NCI-H2029 (cell line): ENCODE measurements at places on chromosomes 3 and 15.

DNA sequence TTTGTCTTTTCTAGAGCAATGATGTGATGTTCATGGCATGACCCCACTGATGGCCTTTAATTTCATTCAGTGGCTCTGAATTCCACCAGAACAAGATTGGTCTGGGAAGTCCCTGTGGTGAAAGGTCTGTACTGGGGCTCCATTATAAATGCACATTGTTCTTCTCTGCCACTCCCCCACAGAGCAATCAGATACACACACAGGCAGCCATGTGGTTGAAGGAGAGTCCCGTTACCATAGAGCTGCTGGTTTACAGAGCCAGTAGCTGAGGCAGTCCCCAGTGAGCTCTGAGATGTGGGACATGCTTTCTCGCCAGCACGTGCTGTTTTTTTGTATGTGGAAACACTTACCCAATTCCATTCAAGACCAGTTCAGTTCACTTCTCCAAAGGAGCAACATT is 172.7 kb upstream of the TRIM42 start:
- DNase-seq = no peak

GRCh38 chr15:101692801-101693598 is 31.3 kb downstream of the TARS3 start:
- no peak for DNase-seq

DNA sequence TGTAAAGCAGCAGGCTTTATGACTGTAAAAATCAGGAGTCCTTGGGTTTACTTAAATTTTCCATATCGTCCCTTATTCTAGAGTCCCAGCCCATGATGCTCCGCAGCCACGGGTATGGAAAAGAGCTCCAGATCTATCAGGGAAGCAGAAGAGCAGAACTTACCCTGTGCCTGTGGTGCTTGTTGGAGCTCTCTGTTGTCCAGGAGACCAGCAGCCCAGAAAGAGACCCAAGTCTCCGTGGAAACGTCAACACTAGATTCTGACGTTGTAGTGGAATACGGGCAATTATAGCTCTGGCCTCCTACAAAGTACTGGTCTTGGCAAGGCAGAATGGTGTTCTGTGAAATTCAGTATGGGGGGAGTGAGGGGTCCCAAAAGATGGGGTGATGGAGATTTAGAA is 2.0 kb downstream of the GMNC start:
- DNase-seq = no peak

DNA sequence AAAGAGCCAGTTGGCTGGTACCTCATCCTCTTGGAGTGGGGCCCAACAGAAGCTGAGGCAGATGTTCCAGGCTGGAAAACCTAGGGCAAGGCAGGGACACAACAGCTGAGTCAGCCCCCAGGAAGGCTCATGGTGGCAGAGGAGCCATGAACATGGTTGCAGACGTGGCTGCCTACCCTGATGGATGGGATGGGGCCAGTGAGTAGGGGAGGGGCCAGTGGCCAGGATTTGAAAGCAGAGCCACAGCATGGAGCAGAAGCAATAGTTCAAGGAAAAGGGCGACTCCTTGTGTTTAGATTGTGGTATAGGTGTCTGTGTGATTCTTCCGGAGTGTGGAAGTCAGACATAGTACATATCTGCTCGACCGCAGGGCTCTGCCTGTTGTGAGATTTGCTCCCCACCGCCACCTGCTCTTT is 24.2 kb downstream of the PXYLP1 start:
- DNase-seq = no peak

DNA sequence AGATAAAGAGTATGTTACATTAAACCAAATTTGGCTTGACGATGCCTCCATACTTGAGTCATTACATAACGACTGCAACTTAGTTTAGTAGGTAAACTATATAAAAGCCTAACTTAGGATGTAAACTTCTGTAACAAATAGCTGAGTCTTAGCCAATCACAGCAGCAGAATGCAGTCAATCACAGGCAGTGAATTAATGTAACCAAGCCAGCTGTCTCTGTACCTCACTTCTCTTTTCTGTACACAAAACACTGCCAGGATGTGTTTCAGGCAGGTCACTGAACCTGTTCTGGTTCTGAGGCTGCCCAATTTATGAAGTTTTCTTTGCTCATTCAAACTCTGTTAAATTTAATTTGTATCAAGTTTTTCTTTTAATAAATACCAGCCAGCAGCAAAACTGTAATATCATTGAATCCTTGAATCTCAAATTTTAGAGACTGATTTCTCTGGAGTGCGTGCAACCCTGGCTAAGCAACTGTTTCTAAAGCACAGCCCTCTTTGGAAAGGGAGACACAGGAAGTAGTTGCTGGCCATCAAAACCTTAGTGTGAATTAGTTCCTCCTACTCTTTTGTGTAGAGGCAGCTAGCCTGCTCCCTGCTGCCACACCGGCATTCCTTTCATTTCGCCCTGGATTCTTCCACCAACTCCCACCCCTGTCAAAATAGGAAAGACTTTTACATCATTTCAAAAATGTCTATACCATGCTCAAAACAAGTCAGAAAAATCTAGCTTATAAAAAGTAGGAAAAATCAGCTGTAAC is 15.2 kb downstream of the RFTN1 start:
- DNase-seq = no peak

DNA sequence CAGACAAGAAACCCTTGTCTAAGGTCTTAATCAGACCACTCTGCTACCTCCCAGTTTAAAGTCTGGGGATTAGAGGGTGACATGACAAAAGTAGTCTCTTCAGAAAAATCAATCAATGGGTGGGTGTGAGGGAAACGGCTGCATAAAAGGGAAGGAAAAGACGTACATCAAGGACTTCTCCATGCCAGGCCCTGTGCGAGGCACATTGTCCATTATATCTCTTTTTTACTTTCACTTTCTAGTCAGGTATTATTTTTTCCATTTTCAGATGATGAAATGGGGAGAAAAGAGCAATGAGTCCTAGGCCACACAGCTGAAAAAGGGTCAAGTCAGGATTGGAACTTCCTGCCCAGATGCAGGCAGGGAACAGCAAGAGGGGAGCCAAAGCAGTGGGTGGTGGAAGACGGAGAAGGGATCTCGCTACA is 4.6 kb upstream of the CX3CR1 start:
- no peak for DNase-seq

GRCh38 chr3:186411994-186412393 is 50.0 kb upstream of the DGKG start:
- no peak for DNase-seq

DNA sequence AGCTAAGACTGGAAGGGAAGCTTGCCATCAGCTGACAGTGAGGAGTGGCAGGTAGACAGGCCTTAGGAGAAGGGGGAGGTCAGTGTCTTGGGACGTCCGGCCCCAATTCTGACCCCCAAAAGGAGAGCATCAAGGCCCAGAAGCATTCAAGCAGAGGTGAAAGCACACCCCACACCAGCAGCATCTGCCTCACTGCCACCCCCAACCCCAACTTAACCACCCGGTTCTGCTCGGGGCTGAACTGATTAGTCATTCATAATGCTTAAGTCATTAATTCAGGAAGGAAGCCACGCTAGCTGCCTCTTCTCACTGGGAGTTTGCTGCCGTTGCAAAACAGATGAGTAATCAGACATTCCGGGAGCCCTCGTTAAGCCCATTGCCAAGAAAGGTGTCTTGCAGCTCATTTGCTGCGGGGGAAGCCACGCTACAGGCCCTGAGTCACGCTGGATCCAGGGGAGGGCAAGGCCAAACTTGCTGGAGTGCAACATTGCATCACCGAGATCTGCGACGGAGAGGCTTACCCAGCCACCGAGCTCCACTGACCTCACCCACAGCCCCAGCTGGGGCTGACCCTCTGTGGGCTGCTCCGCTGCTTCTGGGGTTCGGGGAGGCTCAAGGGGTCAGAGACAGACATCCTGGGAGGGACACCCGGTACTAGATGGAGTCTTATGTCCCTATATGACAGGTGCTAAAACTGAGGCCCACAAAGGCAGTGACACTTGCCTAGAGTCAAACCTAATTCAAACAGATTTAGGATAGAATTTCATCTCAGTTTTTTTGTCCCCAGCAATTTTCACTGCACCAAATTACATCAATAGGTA is 46.4 kb upstream of the HES1 start:
- DNase-seq = no peak

DNA sequence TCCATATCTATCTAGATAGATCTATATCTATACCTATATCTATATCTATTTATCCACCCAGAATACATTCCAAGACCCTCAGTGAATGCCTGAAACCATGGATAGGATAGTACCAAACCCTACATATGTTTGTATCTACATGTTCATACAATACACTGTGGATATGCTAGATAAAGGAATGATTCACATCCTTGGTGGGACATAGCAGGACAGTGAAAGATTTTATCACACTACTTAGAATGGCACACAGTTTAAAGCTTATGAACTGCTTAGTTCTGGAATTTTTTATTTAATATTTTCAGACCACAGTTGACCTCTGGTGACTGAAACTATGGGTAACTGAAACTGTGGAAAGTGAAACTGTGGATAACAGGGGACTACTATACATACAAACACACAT is 198.8 kb upstream of the TTC14 start:
- DNase-seq = no peak

DNA sequence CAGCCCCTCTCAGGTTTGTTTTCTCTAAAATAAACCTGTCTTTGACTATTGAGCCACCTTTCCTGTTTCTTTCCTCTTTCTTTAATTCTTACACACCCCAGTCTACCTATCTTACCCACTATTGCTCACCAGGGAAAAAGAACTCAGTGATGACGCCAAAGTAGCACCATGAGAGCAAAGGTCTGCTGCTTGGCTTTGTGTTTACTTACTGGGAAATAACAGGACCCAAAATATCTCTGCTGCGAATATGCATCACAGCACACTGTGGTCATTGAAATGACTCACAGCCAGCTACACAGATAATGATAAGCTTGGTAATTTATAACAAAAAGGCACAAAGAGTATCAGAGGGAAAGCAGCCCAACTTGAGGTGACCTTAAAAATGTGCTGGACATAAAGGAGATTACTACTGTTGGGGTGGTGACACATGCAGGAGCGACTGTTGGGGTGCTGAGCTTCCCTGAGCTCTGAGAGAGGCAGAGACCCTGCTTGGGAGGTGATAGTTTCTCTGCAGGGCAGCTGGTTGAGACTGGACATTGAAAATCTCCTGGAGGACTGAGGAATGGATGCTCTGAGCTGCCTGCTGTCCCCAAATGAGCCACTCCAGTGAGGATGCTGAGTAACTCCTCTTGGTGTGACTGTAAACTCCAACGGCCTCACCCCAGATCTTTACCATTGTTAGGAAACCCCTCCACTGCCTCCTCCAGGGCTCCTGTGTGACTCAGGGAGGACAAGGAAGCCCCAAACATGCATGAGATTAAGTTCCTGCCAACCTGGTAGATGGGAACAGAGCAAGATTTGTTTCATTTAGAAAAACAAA is 14.5 kb downstream of the EFCAB12 start:
- no peak for DNase-seq

DNA sequence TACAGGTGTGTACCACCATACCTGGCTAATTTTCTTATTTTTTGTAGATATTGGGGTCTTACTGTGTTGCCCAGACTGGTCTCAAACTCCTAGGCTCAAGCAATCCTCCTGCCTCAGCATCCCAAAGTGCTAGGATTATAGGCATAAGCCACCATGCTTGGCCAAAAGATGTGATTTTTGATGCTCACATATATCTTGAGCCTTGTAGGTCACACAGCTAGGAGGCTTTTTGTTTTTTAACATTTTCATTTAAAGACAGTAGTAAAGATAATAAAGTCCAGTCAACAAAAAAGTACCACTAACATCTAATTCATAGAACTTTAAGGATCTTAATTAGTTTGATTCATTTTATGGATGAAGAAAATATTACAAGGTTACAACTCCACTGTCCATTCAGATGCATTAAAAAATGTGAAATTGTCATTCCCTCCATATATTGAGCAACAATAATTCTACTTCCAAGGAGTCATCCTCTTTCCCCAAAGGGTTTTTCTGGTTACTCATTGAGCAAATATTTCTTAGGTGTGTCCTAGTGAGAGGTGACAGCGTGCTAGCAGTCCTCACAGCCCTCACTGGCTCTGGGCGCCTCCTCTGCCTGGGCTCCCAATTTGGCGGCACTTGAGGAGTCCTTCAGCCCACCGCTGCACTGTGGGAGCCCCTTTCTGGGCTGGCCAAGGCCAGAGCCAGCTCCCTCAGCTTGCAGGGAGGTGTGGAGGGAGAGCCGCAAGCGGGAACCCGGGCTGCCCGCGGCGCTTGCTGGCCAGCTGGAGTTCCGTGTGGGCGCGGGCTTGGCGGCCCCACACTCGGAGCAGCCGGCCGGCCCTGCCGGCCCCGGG is 8.3 kb upstream of the TASOR start:
- no peak for DNase-seq

- DNase-seq = no peak
Observed at GRCh38 chr3:13134879-13135206, 61.6 kb upstream of the IQSEC1 start.

GRCh38 chr3:58494107-58494506 is 2.2 kb downstream of the KCTD6 start:
- no peak for DNase-seq

DNA sequence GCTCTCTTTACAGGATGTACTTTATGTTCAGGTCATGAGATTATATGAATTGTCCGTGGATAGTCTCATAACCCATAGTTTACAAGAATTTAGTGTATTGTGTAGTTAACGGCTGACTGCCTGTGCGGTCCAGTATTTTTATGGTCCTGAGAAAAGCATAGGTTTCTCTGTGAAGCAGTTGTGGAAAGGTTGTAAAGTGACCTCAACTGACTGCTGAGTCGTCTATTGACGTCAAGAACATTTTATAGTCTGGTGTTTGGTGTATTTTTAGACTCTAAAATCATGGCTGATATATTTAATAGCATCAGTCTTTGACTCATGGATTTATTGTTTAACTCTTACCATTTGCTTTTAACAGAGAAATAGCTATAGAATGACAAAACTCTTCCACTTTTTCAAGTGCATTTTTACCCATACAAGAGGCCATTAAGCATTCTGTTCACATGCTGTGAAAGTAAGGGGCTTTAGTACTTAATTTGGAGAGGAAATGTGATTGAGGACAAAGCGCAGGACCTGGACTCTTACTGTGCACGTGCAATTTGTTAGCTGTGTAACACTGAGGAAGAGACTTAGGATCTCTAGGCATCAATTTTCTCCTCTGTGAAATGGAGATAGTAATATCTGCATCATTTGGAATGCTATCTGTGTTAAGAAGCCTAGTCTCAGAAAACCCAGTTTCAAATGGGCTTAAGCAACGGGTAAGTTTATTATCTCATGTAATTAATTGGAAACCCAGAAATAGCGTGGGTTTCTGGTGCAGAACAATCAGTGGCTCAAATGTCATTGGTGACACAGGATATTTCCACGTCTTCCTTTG is 240.8 kb downstream of the NFKBIZ start:
- DNase-seq = no peak

DNA sequence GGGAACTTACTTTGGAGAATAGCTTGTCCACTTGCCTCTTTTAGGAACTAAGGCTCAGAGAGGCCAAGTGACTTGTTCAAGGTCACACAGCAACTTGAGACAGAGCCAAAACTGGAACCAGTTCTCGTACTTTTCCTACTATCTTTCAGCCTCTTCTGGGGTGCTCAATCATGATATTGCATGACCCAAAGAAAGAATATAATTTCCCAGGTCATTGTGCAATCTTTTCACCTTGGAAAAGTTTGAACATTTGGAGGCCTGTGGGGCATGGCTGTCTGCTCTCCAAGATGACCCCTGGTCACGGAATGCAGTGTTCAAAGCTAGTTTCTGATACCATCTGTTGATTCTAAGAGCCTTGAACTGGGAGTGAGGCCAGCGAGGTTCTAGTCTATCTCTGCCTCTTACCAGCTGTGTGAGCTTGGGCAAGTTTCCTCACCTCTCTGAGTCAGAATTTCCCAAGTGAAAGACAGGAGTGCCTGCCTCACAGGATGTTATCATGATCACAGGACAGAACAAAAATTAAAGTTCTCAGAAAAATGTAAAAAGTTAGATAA is 89.7 kb downstream of the BDH1 start:
- no peak for DNase-seq
